Stomach (tissue), 19 donors: ENCODE measurements at places on chromosomes 13 and 19.

DNA sequence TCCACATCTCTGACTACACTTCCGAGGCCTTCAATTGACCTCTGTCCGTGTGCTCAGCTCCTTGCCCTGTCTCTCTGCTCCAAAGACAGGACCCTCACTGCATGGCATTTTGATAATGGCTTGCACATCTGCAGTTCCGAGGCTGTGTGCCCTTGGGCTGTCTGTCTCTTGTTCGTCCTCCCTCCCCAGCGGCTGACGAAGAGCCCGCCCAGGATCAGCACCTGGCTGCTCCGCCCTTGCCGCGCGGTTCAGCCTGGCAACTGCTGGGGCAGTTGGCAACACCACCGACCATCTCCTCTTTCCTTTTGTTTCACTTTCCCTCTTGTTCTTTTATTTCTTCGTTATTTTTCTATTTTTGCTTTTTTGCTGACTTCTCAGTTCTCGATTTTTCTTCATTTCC, 270.4 kb downstream of the TEX29 start:
- H3K4me3 ChIP-seq: no peak overlapping the region
- no peak overlapping the region for H3K27ac ChIP-seq
- no peaks in the 10 kb centered on the region for H3K36me3 ChIP-seq
- DNase-seq: peak; percentile 20
- no peaks in the 10 kb centered on the region for H3K27me3 ChIP-seq

DNA sequence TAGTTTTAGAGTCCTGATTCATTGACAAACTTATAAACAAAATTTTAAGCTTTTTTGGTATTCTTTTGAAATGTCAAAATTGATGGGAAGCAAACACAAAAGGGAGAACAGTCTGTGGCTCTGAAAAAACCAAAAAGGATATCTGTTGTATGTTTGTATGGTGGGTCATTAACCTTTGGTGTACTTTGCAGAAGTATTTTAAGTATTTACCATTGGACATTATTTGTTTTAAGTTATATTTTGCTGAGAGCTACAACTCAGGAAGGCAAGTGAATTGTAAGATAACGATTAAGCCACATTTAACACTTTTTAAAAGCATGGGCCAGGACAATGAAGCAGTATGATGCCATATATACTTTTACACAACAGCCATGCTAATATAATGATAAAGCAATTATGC, 15.2 kb downstream of the LPAR6 start:
- no peaks in the 10 kb centered on the region for H3K27me3 ChIP-seq
- no peak for DNase-seq
- peaks cover 21% of the 10 kb centered on the region for H3K36me3 ChIP-seq
- H3K4me3 ChIP-seq: no peak overlapping the region
- peaks cover 37% of the 10 kb centered on the region for H3K4me1 ChIP-seq

DNA sequence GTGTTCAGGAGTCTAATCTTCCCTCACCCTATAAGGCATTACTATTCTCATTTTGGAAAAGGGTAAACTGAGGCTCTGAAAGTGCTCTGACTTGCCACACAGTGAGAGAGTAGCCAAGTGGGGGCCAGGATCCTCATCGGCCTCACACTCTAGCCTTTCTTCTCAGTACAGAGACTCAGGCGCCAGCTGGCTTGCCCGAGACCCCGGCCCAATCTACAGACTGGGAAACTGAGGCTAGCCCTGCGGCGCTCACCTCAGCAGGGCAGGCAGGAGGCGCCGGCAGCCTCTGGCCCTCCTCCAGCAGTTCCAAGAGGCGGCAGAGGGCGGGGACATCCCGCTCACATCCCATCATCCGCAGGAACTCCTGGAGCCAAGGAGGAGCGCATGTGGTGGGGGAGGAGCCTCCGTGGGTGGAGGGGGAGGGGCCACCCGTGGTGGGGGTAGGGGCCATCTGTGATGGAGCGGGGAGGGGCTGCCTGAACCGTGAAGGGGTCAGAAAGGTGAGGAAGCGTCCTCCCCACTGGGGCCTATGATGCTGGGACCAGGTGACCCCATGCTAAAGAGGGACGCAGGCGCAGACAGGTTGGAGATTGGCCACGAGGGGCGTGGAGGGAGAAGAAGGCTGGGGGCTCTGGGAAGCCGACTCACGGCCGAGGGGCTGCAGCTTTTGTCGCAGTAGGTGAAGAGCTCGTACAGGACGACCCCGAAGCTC, 8.7 kb upstream of the INSL3 start:
- peak overlapping the region; percentile 38 for H3K4me3 ChIP-seq
- H3K4me1 ChIP-seq: peaks cover 22% of the 10 kb centered on the region
- peaks cover 58% of the 10 kb centered on the region for H3K27me3 ChIP-seq

- no peak overlapping the region for H3K4me3 ChIP-seq
- H3K4me1 ChIP-seq: no peaks in the 10 kb centered on the region
- H3K27ac ChIP-seq: no peak overlapping the region
- H3K36me3 ChIP-seq: no peaks in the 10 kb centered on the region
- peak; percentile 39 for DNase-seq
- no peaks in the 10 kb centered on the region for H3K27me3 ChIP-seq
These were observed 13.6 kb upstream of the FBXO17 start for GRCh38 chr19:38989066-38989605.

DNA sequence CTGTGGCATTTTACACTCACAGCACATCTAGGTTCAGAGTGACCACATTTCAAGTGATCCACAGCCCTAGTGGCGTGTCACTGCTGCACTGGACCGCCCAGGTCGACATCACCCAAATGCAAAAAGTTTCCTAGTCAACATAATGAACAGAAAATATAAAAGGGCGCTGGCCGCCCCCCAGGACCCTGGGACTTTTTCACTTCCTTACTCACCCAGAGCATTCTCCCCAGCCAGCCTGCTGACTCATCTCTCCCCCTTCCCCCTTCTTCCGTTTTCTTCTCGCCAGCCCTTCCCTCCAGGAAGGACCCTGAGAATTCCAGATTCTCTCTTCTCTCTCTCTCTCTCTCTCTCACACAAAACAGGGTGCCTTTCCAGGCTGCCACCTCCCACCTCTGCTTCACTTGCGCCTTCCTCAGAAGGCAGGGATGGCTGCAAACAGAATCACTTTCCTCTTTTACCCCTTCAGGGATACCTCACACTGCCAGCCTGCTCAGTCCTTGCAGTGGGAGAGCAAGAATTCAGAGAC, 21.0 kb upstream of the GRWD1 start:
- no peaks in the 10 kb centered on the region for H3K36me3 ChIP-seq
- DNase-seq: no peak
- no peaks in the 10 kb centered on the region for H3K27me3 ChIP-seq
- H3K27ac ChIP-seq: no peak overlapping the region
- H3K4me1 ChIP-seq: no peaks in the 10 kb centered on the region
- H3K4me3 ChIP-seq: no peak overlapping the region

DNA sequence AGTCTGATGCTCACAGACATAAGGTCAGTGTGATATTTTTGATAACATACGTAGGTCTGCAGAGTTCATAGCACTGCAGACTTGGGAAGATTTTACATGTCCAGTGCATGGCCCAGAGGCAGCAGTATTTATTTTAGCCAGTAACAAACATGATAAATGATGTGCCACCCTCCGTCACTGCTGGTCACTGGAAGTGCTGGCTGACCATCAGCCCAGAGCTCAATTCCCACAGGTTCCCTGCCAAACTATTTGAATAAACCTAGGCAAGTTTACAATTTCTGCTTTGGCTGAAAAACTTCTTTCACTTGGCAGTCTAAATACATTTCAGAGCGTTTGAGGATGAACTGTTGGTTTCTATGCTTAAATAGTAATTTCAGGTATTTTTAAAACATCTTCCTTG, 135.5 kb upstream of the EDNRB start:
- H3K27ac ChIP-seq: no peak overlapping the region
- H3K27me3 ChIP-seq: no peaks in the 10 kb centered on the region
- H3K4me1 ChIP-seq: peaks cover 10% of the 10 kb centered on the region
- DNase-seq: no peak
- no peak overlapping the region for H3K4me3 ChIP-seq

DNA sequence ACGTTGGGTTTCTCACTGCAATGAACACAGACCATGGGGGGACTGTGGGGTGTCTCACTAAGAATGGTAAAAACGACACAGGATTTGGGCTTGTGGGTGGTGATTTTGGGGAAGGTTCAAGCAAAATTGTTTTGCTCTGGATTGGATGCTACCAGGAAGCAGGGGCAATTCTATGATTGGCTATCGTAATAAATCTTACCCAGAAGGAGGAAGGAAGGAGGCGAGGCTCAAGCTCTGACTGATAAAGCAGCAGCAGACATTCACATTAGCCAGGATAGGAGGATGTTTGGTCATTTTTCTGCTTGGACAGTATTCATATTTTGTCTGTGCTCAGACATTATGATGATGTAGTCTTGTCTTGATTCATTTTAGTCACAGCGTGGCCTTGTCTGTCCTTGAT, 1.5 kb downstream of the ZNF576 start:
- no peaks in the 10 kb centered on the region for H3K27me3 ChIP-seq
- peak overlapping the region; percentile 96 for H3K27ac ChIP-seq
- DNase-seq: no peak
- H3K4me3 ChIP-seq: no peak overlapping the region
- peaks cover 25% of the 10 kb centered on the region for H3K36me3 ChIP-seq
- H3K4me1 ChIP-seq: peaks cover 56% of the 10 kb centered on the region

DNA sequence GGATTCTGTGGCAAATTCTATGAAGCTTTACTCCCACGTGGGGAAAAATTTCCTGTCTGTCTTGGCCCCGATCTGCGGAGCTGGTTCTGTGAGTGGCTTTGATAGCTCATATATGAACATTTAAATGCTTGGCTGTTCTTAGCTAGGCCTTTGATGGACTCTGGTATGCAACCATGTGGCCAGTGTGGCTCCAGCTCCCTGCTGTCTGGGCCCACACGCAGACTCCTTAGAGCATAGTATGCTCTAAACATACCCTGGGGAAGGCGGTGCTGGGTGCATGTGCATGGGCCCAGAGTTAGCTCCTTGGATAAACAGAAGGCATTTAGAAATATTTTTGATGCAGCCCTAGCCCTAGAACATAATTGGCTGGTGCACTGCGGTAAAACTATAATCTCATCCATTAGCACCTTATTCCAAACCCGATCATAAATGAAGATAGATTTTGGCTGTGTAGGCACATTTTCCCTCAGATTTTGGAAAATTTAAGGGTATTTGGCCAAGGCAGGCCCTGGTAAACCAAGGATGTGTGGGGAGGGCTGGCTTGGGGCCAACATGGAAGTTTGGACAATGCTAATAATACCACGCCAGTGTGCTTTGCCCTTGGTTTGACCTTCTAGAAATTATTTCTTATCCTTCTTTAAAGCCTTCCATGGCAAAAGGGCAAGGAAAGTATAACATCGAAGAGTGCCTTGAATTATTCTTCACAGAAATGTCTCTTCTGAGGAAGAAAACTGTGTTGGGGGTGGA, 153.5 kb downstream of the LMO7 start:
- H3K36me3 ChIP-seq: no peaks in the 10 kb centered on the region
- H3K27me3 ChIP-seq: no peaks in the 10 kb centered on the region
- peaks cover 36% of the 10 kb centered on the region for H3K4me1 ChIP-seq
- DNase-seq: no peak

DNA sequence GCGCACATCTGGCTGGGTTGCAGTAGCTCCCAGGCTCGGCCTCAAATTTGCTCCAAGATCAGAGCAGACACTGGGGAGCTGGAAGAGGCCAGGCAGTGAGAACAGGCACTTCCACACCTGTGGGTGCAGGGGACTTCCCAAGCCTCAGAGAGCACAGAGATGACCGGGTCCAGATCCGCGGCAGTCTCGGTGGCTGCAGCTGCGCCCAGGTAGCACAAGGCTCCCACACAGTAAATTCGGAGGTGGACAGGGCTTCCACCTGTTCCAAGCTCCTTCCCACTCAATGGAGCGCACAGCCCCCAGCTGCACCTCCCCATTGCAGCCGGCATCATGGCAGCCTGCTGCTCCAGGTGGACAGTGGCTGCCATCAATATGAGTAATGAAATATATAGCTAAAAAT, 1417.4 kb upstream of the SLC10A2 start:
- H3K27ac ChIP-seq: no peak overlapping the region
- H3K27me3 ChIP-seq: peaks cover 6% of the 10 kb centered on the region
- DNase-seq: no peak
- H3K36me3 ChIP-seq: no peaks in the 10 kb centered on the region
- H3K4me1 ChIP-seq: no peaks in the 10 kb centered on the region

GRCh38 chr19:41860419-41861115, 512 bp downstream of the RPS19 start:
- peaks cover 61% of the 10 kb centered on the region for H3K4me1 ChIP-seq
- H3K27me3 ChIP-seq: no peaks in the 10 kb centered on the region
- DNase-seq: no peak
- peak overlapping the region; percentile 96 for H3K4me3 ChIP-seq
